ENCODE measurements at places on chromosomes 7 and 10. TPM values are rescaled to one million over a fixed set of nuclear protein-coding genes. Genes with fewer than 3 reads are reported as not detected.

Gene DDIT4
- 394 TPM for total RNA-seq

GRCh38 chr7:77482015-77482414, 55.1 kb upstream of the PTPN12 start:
- no peaks in the 10 kb centered on the region for H3K36me3 ChIP-seq
- DNase-seq = no peak
- H3K27ac ChIP-seq = no peak overlapping the region
- no peaks in the 10 kb centered on the region for H3K27me3 ChIP-seq
- no peaks in the 10 kb centered on the region for H3K4me1 ChIP-seq

Gene TMEM60
- total RNA-seq = not detected

GRCh38 chr10:96268341-96268909, 2.9 kb downstream of the BLNK start:
- no peak overlapping the region for H3K4me3 ChIP-seq
- H3K27ac ChIP-seq = no peak overlapping the region
- H3K36me3 ChIP-seq = no peaks in the 10 kb centered on the region
- peaks cover 4% of the 10 kb centered on the region for H3K4me1 ChIP-seq

GRCh38 chr7:37541810-37542443, 93.3 kb upstream of the ELMO1 start:
- H3K4me1 ChIP-seq = peaks cover 2% of the 10 kb centered on the region
- DNase-seq = no peak

DNA sequence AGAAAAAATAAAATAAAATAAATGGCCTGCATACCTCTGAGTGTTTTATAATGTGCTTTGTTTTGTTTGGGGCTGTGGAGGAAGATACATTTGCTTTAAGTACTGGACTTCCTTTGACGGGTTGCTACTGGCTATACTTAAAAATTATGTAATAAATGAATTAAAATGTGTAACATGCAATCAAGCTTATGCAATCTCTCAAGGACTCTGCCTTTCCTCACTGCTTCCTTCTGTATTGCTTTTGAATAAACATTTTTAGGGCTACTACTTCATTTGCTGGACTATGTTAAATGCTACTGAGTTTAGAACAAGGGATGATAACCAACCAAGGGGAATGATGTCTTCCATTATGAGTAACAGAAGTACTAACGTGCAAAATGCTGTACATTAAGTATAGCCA, 91.6 kb downstream of the ETV1 start:
- no peaks in the 10 kb centered on the region for H3K36me3 ChIP-seq
- H3K27ac ChIP-seq = no peak overlapping the region
- DNase-seq = no peak
- H3K4me1 ChIP-seq = no peaks in the 10 kb centered on the region

GRCh38 chr7:106353944-106354343, 69.2 kb upstream of the NAMPT start:
- no peaks in the 10 kb centered on the region for H3K27me3 ChIP-seq
- H3K4me1 ChIP-seq = no peaks in the 10 kb centered on the region
- no peak overlapping the region for H3K27ac ChIP-seq
- H3K36me3 ChIP-seq = no peaks in the 10 kb centered on the region
- DNase-seq = no peak
- H3K4me3 ChIP-seq = no peak overlapping the region

Gene CALHM1
- not detected for total RNA-seq

- H3K27me3 ChIP-seq = no peaks in the 10 kb centered on the region
- H3K4me3 ChIP-seq = peak overlapping the region; percentile 41
- peak overlapping the region; percentile 92 for H3K27ac ChIP-seq
- H3K4me1 ChIP-seq = peaks cover 33% of the 10 kb centered on the region
- no peaks in the 10 kb centered on the region for H3K36me3 ChIP-seq
- no peak for DNase-seq
Observed at GRCh38 chr10:6195846-6196245, 6.9 kb upstream of the PFKFB3 start.

DNA sequence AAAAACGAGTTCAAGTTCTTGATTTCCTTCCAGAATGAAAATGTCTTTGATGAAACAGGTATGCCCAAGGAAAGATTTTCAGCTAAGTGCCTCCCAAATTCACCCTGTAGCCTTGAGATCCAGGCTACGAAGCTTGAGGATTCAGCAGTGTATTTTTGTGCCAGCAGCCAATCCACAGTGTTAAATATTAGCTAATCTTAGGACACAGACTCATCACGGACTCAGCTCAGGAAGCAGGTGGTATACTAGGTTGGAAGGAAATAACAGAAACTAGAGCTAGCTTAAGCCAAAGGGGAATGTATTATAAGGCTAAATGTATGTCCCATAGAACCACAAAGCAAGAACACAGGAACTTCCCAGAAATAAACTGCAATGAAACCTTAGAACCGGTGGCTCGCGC, 151.0 kb upstream of the PRSS1 start:
- no peak overlapping the region for H3K27ac ChIP-seq
- no peak for DNase-seq
- no peak overlapping the region for H3K4me3 ChIP-seq
- no peaks in the 10 kb centered on the region for H3K36me3 ChIP-seq
- no peaks in the 10 kb centered on the region for H3K27me3 ChIP-seq
- H3K4me1 ChIP-seq = no peaks in the 10 kb centered on the region

Gene PLAC9
- total RNA-seq = 221 TPM

- H3K4me3 ChIP-seq = no peak overlapping the region
- H3K27ac ChIP-seq = no peak overlapping the region
- H3K36me3 ChIP-seq = peaks cover 6% of the 10 kb centered on the region
- no peak for DNase-seq
- H3K27me3 ChIP-seq = no peaks in the 10 kb centered on the region
- no peaks in the 10 kb centered on the region for H3K4me1 ChIP-seq
Observed at GRCh38 chr10:112460366-112460765, 13.4 kb downstream of the VTI1A start.

- no peaks in the 10 kb centered on the region for H3K27me3 ChIP-seq
- DNase-seq = no peak
- no peak overlapping the region for H3K27ac ChIP-seq
- no peak overlapping the region for H3K4me3 ChIP-seq
- H3K36me3 ChIP-seq = no peaks in the 10 kb centered on the region
- no peaks in the 10 kb centered on the region for H3K4me1 ChIP-seq
Observed at GRCh38 chr10:14022052-14022451, 308.7 kb downstream of the FRMD4A start.

- H3K27me3 ChIP-seq = no peaks in the 10 kb centered on the region
- DNase-seq = no peak
- no peaks in the 10 kb centered on the region for H3K4me1 ChIP-seq
- no peak overlapping the region for H3K4me3 ChIP-seq
Observed at GRCh38 chr7:35483568-35483967, 211.4 kb downstream of the HERPUD2 start.

DNA sequence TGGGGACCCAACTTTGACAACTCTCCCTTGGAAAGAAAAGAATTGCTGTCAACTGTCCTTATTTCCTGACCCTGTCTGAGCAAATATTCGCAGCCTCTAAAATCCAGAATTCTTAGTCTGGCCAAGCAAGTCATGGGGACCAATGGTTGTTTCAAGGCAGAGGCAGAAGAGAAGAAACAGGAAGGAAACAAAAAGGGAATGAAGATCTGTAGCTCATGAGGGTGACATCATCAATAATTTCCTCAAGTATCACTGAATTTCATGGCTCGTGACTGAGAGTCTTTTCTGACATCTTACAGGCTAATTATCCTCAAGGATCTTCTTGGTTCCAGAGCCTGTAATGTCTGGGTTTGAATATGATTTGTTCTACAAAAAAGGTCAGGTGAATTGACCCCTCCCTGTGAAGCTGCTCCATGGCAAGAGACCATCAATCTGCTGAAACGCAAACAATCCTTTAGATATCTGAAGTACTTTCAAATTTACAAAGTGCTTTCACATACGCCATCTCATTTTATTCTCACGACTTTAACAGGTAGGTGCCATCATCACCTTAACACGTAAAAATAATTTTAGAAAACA, 5.8 kb downstream of the CDK6 start:
- DNase-seq = no peak
- H3K36me3 ChIP-seq = no peaks in the 10 kb centered on the region
- H3K27ac ChIP-seq = no peak overlapping the region
- H3K27me3 ChIP-seq = no peaks in the 10 kb centered on the region
- no peak overlapping the region for H3K4me3 ChIP-seq
- H3K4me1 ChIP-seq = no peaks in the 10 kb centered on the region

- no peaks in the 10 kb centered on the region for H3K27me3 ChIP-seq
- no peaks in the 10 kb centered on the region for H3K36me3 ChIP-seq
- no peak overlapping the region for H3K27ac ChIP-seq
- DNase-seq = no peak
- peaks cover 3% of the 10 kb centered on the region for H3K4me1 ChIP-seq
Observed at GRCh38 chr10:4137299-4137698, 352.3 kb upstream of the KLF6 start.

Gene ITPRID1
- total RNA-seq = not detected

GRCh38 chr7:13092708-13093005, 405.2 kb downstream of the ARL4A start:
- no peak overlapping the region for H3K27ac ChIP-seq
- no peaks in the 10 kb centered on the region for H3K27me3 ChIP-seq
- DNase-seq = no peak
- H3K36me3 ChIP-seq = no peaks in the 10 kb centered on the region

- DNase-seq = no peak
- H3K36me3 ChIP-seq = no peaks in the 10 kb centered on the region
- no peaks in the 10 kb centered on the region for H3K4me1 ChIP-seq
- no peak overlapping the region for H3K27ac ChIP-seq
- no peak overlapping the region for H3K4me3 ChIP-seq
- no peaks in the 10 kb centered on the region for H3K27me3 ChIP-seq
Observed at GRCh38 chr7:104059103-104059502, 69.6 kb upstream of the RELN start.

Gene MPP7
- total RNA-seq = 43.9 TPM

- no peak overlapping the region for H3K27ac ChIP-seq
- H3K4me3 ChIP-seq = no peak overlapping the region
- DNase-seq = no peak
- H3K36me3 ChIP-seq = peaks cover 74% of the 10 kb centered on the region
- no peaks in the 10 kb centered on the region for H3K4me1 ChIP-seq
- H3K27me3 ChIP-seq = no peaks in the 10 kb centered on the region
Observed at GRCh38 chr7:128986609-128987008, 48.9 kb downstream of the IRF5 start.

Gene SLC16A12
- not detected for total RNA-seq

- no peaks in the 10 kb centered on the region for H3K36me3 ChIP-seq
- H3K4me3 ChIP-seq = no peak overlapping the region
- H3K4me1 ChIP-seq = no peaks in the 10 kb centered on the region
- no peaks in the 10 kb centered on the region for H3K27me3 ChIP-seq
Observed at GRCh38 chr10:112778579-112778978, 171.5 kb upstream of the TCF7L2 start.

DNA sequence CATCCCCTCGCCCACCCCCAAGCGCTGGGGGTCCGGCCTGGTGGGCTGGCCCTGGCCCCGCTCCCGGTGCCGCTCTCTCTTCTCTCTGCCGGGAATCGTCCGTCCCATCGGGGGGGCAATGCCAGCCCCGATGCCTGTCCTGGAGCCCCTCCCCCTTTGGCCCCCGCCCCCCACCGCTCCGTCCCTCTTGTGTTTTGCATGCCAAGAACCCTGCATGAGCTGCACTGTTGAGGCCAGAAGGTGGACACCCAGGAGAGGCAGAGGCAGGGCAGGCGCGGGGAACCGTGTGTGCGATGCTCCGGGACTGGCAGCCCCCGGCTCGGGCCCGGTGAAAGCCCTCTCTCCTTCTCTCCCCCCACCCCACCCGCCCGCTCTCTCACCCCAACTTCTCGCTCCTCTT, 22.1 kb upstream of the HSPB1 start:
- H3K36me3 ChIP-seq = no peaks in the 10 kb centered on the region
- no peaks in the 10 kb centered on the region for H3K27me3 ChIP-seq
- H3K27ac ChIP-seq = no peak overlapping the region
- DNase-seq = no peak
- no peaks in the 10 kb centered on the region for H3K4me1 ChIP-seq

DNA sequence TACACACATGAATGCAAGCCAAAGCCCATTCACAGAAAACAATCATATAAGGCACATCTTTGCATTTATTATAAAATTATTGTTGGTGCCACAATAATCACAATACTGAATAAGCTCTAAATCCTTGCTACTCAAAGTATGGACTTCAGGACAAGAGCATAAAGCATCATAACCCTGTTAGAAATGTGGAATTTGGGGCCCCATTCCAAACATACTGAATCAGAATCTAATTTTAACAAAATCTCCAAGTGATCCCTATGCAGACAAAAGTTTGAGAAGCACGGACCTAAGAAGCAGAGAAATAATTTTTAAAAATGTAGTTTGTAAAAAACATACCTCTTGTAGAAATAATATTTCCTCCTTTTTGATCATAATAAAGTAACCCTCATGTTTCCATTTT, 199.2 kb downstream of the IMMP2L start:
- no peak for DNase-seq
- H3K4me3 ChIP-seq = no peak overlapping the region
- no peaks in the 10 kb centered on the region for H3K36me3 ChIP-seq
- no peaks in the 10 kb centered on the region for H3K27me3 ChIP-seq
- H3K27ac ChIP-seq = no peak overlapping the region

- H3K4me3 ChIP-seq = no peak overlapping the region
- no peaks in the 10 kb centered on the region for H3K36me3 ChIP-seq
- no peaks in the 10 kb centered on the region for H3K4me1 ChIP-seq
- H3K27ac ChIP-seq = no peak overlapping the region
- no peak for DNase-seq
- no peaks in the 10 kb centered on the region for H3K27me3 ChIP-seq
Observed at GRCh38 chr10:33039181-33039580, 81.2 kb upstream of the ITGB1 start.

Gene ZNF789
- total RNA-seq = 4.2 TPM

GRCh38 chr7:111953611-111954010, 252.6 kb downstream of the DOCK4 start:
- H3K4me1 ChIP-seq = no peaks in the 10 kb centered on the region
- H3K36me3 ChIP-seq = no peaks in the 10 kb centered on the region
- no peaks in the 10 kb centered on the region for H3K27me3 ChIP-seq
- no peak for DNase-seq
- no peak overlapping the region for H3K27ac ChIP-seq

- peak overlapping the region; percentile 72 for H3K4me3 ChIP-seq
- H3K4me1 ChIP-seq = no peaks in the 10 kb centered on the region
- H3K36me3 ChIP-seq = no peaks in the 10 kb centered on the region
- H3K27ac ChIP-seq = no peak overlapping the region
Observed at GRCh38 chr10:58511765-58512490, 744 bp upstream of the BICC1 start.

GRCh38 chr10:71270301-71271220, 48.5 kb upstream of the SLC29A3 start:
- H3K4me3 ChIP-seq = no peak overlapping the region
- no peaks in the 10 kb centered on the region for H3K36me3 ChIP-seq
- DNase-seq = no peak
- H3K27ac ChIP-seq = no peak overlapping the region

Measured in ascending aorta (tissue), 2 donors.